Activated T-helper 1 cell treated with anti-CD3 and anti-CD28 coated beads, Interleukin-2, amount 50 U/mL, for 16 hours (primary cell): ENCODE measurements at places on chromosomes 2 and 18.

GRCh38 chr2:204315236-204315662 is 230.0 kb upstream of the PARD3B start:
- no peak for DNase-seq

DNA sequence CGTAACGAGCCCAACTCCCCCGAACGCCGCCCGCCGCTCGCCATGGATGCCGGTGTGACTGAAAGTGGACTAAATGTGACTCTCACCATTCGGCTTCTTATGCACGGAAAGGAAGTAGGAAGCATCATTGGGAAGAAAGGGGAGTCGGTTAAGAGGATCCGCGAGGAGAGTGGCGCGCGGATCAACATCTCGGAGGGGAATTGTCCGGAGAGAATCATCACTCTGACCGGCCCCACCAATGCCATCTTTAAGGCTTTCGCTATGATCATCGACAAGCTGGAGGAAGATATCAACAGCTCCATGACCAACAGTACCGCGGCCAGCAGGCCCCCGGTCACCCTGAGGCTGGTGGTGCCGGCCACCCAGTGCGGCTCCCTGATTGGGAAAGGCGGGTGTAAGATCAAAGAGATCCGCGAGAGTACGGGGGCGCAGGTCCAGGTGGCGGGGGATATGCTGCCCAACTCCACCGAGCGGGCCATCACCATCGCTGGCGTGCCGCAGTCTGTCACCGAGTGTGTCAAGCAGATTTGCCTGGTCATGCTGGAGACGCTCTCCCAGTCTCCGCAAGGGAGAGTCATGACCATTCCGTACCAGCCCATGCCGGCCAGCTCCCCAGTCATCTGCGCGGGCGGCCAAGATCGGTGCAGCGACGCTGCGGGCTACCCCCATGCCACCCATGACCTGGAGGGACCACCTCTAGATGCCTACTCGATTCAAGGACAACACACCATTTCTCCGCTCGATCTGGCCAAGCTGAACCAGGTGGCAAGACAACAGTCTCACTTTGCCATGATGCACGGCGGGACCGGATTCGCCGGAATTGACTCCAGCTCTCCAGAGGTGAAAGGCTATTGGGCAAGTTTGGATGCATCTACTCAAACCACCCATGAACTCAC is 673 bp downstream of the PCBP1 start:
- no peak for DNase-seq

DNA sequence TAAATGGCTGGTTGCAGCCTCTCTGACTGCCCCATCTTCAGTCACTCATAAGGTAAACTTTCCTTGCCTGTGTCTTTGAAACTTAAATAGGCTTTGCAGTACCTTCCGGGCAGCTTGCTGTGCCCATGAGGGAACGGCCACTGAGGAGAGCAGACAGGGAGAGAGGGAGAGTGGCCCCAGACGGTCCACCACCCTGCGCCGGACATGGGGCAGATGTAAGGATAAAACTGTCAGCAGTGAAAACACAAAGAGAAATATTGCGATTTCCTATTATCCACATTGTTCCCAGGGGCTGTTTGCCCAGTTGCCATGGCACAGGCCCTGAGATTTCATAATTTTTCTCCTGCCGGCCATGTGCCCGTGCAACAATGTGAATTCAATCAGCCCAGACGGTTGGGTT is 265.9 kb upstream of the SALL3 start:
- no peak for DNase-seq

- no peak for DNase-seq
These were observed 182.2 kb upstream of the EPAS1 start for GRCh38 chr2:46114996-46115395.

- DNase-seq = no peak
These were observed 82.0 kb upstream of the MEX3C start for GRCh38 chr18:51279367-51279984.

DNA sequence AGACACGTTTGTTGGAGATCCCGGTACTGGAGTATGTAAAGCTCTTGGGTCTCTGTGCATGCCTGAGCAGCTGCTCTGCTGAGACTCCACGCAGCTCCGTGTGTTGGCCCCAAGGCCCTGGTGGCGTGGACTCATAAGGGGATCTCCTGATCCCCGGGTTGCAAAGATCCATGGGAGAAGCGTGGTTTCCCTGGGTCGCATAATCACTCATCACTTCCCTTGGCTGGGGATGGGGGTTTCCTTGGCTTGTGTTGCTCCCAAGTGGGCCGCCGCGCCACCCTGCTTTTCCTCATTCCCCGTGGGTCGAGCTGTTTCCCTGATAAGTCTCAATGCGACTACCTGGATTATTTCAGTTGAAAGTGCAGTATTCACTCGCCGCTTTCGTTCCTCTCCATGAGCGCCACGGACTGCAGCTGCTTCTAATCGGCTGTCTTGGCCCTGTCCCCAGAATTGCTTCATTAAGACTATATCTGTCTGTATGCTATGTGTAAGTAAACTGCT is 76.0 kb downstream of the EPC2 start:
- no peak for DNase-seq

GRCh38 chr18:50937183-50937582 is 30.7 kb upstream of the ELAC1 start:
- DNase-seq = no peak
